Naive thymus-derived CD8-positive, alpha-beta T cell (primary cell): ENCODE measurements at places on chromosomes 16 and 17. TPM values are rescaled to one million over a fixed set of nuclear protein-coding genes. Genes with fewer than 3 reads are reported as not detected.

FBXW10 gene
- not detected for polyA plus RNA-seq

ZNF652 gene
- 20.1 TPM for polyA plus RNA-seq

LGALS9 gene
- 5.2 TPM for polyA plus RNA-seq

DNAI2 gene
- polyA plus RNA-seq = 0.09 TPM

ST6GALNAC1 gene
- polyA plus RNA-seq = not detected

CCL14 gene
- not detected for polyA plus RNA-seq

KRTAP1-1 gene
- not detected for polyA plus RNA-seq

MYH1 gene
- not detected for polyA plus RNA-seq

TBX6 gene
- 0.25 TPM for polyA plus RNA-seq

HEXIM2 gene
- polyA plus RNA-seq = 2.6 TPM

PDF gene
- polyA plus RNA-seq = 17.2 TPM

CHST5 gene
- not detected for polyA plus RNA-seq

SLC16A5 gene
- polyA plus RNA-seq = 3.1 TPM

CD300A gene
- 37.6 TPM for polyA plus RNA-seq

WNT9B gene
- not detected for polyA plus RNA-seq

OR1F1 gene
- polyA plus RNA-seq = not detected
